ENCODE measurements at places on chromosomes 1 and 21.

DNA sequence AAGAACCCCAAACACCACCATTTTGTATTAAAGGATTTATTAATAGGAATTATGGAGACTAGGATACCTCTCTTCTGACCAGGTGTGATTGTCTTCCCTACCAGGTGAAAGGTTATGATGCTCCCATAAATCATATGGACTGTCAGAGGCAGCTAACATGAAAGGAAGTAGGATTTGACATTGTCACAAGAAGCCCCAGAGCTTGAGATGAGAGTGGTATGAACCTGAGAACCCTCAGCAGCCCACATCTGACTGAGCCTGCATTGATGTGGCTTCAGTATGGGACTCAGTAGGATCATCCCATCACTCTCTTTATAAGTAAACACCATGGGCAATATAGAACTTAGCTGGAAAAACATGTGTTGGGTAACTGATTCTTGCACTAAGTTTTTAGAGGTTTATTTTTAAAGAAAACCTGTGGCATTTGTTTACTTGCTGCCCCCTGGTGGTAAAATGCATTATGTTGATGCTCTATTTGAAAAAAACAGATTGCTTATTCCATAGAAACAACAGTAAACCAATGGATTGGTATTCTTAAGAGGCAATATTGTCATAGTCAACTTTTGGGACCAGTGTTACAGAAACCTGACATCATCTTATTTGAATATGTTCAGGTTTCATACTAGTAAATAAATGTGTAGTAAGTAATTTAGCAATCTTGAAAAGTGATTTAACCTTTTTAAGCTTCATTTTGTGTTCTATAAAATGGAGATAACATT, 16.6 kb upstream of the CACYBP start:
- DNase-seq: no peak

DNA sequence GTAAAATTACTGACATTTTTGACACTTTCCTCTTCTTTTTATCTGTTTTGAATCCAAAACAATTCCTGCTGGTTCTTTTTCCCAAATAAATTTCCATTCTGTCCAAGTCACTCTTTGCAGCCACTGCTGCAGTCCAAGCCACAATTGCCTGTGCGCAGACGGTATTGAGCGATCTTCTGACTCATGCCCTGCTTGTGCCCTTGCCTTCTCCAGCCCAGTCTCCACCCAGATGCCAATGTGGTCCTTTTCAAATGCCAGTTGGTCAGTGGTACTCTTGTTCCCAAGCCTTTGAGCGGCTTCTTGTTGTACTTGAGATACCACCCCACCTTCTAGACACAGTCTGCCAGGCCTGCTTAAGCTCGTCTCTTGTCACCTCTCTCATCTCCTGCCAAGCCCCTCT, 78.9 kb downstream of the CAMTA1 start:
- no peak for DNase-seq

DNA sequence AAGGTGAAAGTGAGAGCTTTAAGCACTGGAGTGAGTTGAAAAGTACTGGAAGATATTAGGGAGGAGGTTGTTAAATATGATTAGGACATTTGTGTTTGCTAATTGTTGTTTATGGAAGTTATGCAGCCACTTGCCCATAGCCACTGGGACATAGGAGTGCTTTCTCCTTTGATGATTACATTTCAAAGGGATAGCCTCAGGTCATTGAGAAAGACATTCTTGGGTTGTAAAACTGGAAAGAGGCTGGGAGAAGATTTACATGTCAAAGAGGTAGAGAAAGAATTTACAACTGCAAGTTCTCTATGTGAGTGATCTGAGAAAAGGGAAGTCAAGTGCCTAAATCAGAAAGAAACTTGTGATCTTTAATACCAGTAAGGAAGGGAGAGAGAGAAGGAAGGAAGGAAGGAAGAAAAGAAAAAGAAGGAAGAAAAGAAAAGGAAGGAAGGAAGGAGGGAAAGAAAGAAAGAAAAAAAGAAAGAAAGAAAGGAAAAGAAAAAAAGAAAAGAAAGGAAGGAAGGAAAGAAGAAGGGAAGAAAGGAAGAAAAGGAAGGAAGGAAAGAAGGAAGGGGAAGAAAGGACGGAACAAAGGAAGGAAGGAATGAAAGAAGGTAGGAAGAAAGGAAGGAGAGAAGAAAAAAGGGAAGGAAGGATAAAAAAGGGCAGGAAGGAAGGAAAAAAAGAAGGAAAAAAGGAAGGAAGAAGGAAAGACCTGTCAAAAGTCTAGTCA, 284.6 kb upstream of the DPYD start:
- DNase-seq: no peak

DNA sequence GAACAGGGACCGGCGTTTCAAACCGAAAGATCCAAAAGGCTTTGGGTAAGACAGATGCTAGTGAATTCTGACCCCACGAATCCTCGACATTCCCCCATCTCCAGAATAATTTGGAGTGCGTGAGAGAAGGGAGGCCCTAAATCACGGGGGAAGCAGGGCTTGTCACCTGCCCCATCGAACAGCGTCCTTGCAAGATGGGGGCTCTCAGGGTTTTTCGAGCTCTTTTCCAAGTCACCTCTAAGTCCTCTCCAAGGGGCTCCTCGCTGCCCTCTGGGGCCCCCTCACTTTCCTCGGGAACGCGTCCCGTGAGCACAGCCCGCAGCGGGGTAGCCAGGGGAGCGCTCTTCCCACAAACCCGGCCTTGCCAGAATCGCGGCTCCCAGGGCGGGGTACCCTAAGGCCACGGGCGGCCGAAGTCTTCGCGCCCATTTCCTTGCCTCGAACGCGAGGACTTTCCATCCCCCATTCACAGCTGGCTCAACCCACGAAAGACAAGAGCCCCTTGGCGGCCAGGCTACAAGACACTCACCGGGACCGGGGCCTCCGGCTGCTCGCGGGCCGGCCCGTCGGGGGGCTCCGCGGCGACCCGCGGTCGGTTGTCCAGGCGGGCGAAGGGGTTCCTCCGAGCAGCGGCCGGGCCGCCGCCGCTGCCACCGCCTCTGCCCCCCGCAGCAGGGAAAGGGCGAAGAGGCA, 546 bp downstream of the DONSON start:
- DNase-seq: peak; percentile 5

DNA sequence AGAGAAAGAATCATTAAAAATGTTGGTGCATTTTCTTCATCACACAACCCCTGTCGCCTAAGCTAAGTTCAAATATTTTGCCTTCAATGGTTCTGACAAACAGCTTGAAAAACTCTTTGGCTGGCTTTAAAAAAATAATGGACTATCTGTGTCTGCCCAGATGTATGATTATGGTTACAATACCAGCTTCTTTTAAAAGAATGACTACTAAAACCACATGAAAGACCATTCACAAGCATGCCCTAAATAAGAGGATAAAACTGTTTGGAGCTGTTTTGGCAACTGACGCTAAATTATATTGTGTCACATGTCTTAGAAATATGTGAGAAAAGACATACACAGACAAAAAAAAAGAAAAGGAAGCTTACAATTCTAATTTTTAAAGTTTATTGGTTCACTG, 23.7 kb upstream of the PLPPR4 start:
- DNase-seq: no peak

GRCh38 chr1:151729966-151730291, 8.6 kb downstream of the RIIAD1 start:
- DNase-seq: no peak
